ENCODE measurements at places on chromosomes 6 and 20.

GRCh38 chr6:56957856-56958255 lies 2.9 kb downstream of the BEND6 start:
- DNase-seq: no peak

- no peak for DNase-seq
Measured at GRCh38 chr6:52108128-52108527, 20.7 kb upstream of the PKHD1 start.

GRCh38 chr20:2093159-2093781 lies 8.4 kb upstream of the STK35 start:
- no peak for DNase-seq

- DNase-seq: no peak
Measured at GRCh38 chr6:1596088-1596852, 13.4 kb upstream of the FOXC1 start.

- no peak for DNase-seq
Measured at GRCh38 chr6:112575309-112575834, 228.2 kb downstream of the RFPL4B start.

- DNase-seq: no peak
Measured at GRCh38 chr6:142716097-142716496, 228.9 kb downstream of the HIVEP2 start.

DNA sequence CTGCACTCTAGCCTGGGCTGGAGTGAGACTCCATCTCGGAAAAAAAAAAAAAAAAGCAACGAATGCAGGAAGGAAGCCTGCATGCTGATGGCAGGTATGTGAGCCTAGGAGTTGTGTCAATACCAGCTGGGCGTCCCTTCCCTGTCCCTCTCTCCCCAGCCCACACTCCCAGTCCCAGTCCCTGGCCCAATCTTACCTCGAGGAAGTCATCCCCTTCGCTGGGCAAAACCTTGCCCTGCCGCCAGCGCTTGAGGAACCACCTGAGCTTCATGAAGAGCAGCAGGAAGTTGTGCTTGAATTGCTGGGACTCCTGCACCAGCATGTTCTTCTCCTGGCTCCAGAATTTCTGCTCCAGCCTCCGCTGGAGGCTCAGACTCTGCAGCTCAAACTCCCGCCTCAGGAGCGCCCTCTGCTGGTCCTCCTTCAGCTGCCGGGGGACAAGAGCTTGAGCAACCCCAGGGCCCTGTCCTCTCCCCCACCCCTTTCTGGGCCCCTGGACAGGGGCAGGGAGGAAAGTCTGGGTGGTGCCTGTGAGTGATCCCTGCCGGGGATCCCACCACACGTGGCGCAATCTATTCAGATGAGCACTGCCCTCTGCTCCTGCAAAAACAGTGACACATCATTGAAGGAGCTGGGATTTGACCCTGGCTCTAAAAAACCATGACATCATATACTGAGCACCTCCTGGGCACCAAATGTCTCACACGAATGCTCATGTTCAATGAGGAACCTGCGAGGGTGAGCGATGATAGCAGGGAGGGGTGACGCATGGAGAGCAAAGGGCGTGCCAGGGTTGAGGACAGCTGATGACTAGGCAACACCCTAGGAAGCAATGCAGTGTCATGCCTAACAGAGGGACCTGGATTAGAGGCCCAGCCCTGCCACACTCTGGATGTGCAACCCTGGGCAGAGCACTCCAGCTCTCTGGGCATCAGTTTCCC lies 35.0 kb upstream of the DSN1 start:
- DNase-seq: no peak

GRCh38 chr6:797479-798077 lies 104.6 kb upstream of the EXOC2 start:
- DNase-seq: no peak

DNA sequence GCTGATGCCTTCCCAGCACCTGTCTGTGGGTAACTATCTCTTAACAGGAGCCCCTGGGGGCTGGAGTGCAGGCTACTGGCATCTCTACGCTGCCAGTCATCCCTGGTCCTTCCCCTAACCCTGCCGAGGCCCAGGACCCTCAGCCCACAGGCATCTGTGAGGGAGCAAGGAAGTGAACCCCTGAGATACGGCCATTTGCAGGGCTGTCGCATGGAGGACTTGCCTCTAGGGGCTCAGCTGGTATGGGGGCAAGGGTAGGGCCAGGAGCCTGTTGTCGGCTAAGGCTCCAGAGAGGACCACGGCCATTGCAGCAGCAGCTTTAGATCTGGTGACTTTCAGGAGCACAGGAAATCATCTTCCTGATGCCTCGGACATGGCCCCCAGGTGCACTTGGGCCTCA lies 49.7 kb downstream of the MAP3K4 start:
- no peak for DNase-seq

- DNase-seq: no peak
Measured at GRCh38 chr20:54984104-54984448, 508.7 kb downstream of the DOK5 start.

DNA sequence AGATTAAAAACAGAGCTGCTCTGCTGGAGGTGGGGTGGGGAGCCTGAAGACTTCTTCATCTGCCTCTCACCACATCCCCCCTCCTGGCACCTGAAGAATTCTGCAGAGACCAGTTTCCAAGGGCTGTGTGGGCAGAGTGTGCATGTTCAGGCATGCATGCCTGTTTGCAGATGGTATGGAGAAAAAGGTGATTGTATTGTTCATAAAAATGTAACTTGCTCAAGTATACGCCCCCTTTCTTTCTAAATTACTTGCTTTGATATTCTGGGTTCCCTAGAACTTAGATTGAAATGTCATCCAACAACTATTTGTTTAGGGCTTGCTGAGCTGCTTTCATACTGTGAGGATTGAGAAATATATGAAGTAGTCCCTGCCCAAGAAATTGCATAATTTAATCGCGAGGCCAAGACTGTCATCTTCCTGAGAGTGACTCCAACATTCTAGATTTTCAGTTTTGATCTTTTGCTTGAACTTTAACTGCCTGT lies 83.6 kb downstream of the LCA5 start:
- no peak for DNase-seq

DNA sequence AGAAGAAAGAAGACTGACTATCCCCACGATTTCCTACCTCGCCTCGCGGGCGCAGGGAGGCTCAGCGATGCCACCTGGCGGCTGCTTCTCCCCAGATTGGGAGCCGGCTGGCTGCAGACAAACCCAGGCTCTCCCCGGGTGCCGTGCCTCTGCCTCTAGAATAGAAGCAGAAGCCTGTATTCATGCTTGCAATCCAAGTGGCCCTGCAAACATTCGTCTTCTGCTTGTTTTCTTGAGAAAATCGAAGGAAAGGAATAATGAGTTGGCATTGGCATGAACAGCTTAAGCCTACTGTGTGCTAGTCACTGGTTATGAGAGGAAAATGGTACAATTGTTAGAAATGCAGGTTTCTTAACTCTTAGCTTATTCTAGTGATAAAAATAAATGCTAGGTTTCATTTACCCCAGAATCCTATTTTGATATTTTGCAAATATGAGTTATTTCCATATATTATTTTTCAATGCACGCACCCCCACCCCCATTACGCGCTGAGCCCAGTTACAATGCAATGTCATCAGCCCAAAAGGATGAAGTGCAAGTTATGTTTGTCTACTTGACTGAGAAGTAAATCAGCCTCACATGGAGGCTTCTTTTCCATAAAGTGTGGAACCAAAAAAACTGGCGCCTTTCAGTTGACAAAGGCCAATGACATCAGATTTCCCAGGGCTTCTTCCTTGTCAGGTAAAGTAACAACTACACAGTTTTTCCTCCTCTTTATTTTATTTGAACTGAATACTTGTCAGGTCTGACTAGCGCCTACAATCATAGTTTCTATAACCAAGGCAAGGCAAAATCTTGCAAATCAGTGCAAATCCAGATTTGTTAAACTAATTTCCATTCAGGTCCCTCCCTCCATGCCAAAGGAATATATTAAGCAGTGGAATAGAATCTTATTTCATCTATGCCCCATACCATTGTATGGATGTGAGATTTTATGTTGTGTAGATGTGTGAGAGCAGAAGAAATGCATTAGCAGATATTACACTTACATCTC lies 3.9 kb upstream of the SOX4 start:
- no peak for DNase-seq

GRCh38 chr6:5553767-5554166 lies 292.5 kb downstream of the FARS2 start:
- DNase-seq: no peak

- no peak for DNase-seq
Measured at GRCh38 chr20:50804437-50805348, 9.8 kb downstream of the BCAS4 start.

- no peak for DNase-seq
Measured at GRCh38 chr20:59078231-59078630, 35.6 kb upstream of the PRELID3B start.

DNA sequence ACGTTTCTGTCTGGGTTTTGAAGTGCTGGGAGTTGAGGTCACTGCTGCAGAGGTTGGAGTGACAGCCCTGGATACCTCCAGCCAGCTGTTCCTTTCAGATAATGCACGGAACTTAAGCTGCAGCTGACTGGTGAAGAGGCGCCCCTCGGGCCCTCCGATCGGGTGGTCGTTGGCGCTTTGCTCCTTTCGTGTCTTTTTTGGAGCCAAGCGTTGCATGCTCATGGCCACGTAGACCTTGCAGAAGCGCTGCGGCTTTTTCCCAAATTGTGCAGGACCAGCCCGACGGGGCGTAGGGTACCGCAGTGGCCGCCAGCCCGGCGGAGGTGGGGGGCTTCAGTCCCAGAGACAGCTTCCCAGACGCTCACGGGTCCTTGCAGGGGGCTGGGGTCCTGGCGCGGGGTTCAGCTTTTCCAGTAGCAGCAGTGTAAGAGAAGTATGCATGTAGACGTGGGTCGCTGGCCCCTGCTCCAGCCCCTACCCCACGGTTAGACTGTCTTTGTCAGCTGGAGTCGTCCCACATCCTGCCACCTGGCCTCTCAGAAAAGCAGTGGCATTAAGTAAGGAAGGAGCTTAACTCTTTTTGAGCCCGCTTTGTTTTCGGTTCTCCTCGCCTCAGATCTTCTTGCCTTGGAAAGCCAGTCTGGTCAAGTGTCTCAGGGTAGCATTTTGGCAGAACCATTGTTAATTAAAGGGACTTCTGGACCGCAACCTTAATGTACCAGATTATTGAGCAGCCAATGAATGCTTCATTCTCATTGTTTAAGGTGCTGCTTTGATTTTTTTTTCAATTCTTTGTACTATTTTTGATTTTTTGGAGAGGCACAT lies 838 bp downstream of the TNFAIP3 start:
- DNase-seq: no peak

GRCh38 chr6:3071568-3071967 lies 3.3 kb downstream of the RIPK1 start:
- DNase-seq: no peak

- no peak for DNase-seq
Measured at GRCh38 chr6:87675004-87675681, 26.9 kb downstream of the AKIRIN2 start.

- no peak for DNase-seq
Measured at GRCh38 chr20:59777331-59777725, 156.1 kb downstream of the SYCP2 start.

DNA sequence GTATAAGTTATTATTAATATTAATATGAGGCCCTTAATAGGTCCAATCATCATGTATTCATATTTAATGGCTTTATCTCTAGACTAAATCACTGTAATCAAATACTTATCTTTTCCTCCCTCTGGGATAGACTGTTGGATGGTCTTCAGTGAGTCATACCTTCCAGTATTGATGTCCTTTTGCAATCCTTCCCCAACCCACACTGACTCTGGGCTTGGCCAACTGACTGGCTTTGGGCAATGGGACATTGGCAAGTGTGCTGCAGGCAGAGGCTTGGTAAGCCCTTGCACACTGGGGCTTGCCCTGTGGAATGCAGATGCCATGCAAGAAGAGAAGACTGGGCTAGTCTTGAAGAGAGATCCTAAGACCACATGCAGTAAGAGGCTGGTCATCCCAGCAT lies 136.6 kb downstream of the CCDC170 start:
- DNase-seq: no peak

GRCh38 chr6:29227235-29227634 lies 56.5 kb downstream of the OR2J2 start:
- no peak for DNase-seq

- DNase-seq: no peak
Measured at GRCh38 chr20:15071085-15071808, 733.8 kb upstream of the FLRT3 start.

GRCh38 chr6:138480279-138480949 lies 18.9 kb downstream of the NHSL1 start:
- DNase-seq: no peak

GRCh38 chr6:142481466-142481865 lies 179.7 kb downstream of the ADGRG6 start:
- no peak for DNase-seq

DNA sequence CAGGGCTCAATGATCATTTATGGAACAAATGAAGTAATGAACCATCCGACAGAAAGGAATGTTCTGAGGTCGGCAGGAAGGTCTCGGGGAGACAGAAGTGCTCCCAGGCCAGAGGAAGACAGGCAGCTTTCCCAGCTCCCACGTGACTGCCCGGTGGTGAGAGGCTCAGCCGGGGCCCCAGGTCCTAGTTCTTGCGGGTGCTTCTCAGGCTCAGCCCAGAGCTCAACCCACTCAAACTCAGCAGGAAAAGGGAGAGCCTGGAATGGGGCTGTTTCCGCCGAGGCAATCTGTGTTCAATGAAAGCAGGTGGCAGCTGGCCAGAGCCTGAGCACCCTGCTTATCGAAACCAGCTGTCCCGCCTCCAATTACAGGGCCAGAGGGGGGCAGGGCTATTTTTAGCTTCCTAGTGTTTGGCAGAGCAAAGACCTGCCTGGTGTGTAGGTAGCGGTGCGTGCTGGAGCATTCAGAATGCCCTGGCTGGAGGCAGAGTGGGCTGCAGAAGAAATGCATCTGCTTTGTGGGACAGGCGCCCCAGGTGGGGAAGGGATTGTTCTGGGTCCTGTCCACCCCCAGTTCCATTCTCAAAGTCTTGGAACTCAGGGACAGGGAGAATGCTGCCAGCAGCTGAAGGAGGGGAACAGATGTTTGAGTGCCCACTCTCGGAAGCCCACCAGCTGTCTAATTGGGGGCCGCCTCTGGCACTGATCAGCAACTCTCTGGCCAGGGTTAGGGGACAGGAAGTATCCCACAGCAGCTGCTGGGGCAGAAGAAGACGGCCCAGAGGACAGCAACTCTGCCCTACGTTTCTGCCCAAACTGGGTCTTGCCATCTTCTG lies 145.1 kb downstream of the PREX1 start:
- DNase-seq: no peak

- DNase-seq: no peak
Measured at GRCh38 chr6:152981989-152982903, 595 bp downstream of the FBXO5 start.

DNA sequence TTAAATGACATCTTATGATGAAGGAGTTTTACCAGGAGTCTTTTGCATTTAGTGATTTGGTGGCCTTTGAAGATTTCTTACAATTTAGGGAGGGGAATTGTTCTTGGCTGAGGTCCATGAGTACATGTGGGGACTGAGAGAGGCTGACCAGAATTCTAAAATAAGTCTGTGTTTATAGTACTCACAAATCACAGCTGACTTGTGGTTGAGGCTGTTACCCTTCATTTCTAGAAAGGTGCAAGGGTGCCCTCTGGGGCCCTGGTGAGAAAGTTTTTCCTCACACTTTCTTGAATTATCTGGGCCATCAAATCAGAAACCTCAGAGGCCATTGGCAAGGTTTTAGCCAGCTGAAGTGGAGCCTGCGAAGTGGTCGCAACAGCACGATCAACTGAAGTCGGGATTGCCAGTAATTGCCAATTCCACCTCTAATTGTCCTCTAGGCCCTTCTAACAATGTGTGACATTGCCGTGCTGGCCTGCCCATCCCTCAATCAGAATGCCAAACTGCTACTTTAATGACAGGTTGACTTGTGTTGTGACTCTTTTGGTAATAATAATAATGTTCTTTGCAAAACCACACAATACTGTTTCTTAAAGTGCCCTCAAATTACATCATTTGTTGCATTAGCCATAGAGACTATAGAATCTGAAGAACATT lies 221.6 kb downstream of the OGFRL1 start:
- no peak for DNase-seq

Data from cortex of kidney (tissue), 1 donor.